ENCODE measurements at places on chromosomes 13 and 19.

DNA sequence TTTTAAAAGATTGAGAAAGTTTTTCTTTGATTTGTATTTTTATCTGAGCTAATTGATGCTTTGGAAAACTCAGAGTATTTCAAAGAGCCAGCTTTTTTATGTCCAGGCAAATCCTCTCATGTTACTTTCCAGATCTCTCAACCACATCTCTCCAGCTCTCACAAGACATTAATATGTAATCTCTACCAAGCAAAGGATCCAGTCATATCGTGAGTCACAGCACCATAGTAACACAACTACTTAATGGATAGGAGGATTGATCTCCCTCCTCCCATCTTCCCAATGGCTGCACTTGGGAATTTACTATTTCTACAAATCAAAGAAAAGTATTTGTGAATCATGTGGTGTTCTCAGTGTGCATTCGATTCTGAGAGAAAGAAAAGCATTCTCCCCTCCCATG, 63.3 kb downstream of the POU4F1 start:
- DNase-seq: no peak

DNA sequence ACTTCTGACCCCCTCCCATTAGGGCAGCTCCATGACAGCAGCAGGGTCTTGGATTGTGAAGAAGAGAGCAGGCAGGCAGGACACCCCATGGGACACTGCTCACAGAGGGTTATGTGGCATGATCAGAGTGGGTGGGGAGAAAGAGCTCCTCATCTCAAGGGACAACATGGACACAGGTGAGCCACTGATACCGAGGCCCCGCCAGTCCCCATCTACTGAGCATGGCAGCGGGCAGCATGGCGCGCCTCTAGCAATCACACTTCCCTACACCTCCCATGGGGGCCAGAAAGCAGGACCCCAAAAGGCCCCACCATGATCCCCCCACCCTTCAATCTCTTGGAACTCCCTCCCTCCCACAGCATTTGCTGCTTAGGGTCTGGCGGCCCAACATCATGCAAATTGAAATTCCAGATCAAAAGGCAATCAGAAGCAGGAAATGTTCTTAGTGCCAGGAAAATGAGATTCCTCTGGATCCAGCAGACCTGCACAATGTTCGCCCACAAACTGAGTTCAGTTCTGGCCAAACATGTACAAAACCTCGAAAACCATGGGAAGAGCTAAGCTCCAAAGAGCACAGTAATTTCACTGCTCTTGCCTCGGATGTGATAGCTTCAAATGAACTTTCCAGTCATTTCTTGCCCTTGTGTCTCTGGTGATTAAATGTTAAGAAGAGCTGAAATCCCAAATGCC, 14.8 kb downstream of the DOCK9 start:
- no peak for DNase-seq

GRCh38 chr19:35357867-35358573, at the start of gene FFAR3:
TSS of gene FFAR3 (plus strand) at chr19:35358460. CDS start at chr19:35358891, 431 bp downstream.
- DNase-seq: no peak

DNA sequence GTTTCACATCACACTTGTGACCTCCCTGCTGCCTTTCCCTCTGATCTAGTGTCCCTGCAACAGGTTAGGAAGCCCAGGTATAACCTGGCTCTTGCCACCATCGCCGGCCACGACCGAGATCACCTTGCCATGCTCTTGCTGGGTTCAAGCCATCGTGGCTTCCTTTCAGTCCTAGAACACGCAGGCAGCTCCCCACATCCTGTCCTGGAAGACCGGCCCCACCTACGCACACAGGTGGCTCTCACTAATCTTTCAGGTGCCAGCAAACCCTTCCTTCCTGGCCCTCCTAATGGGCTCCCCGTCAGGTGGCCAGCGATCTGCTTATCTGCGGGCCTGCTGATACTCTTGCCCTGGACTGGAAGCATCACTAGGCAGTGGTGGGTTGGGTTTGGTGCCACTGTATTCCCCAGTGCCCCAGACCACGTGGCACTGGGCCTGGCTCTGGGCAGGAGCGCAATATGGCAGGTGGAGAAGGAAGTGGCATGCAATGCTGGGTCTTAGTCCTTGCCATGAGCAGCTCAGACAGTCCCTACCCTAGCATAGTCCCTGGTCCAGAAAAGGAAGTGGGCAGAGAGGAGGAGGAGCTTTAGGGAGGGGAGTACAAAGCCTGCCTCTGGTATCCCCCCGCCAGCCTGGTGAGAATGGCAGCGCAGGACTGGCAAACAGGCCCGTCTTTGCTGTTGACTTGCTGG, 11.8 kb downstream of the PPP1R37 start:
- DNase-seq: no peak

- DNase-seq: no peak
Observed at GRCh38 chr13:30796132-30796572, 60.8 kb downstream of the ALOX5AP start.

Data from posterior cingulate gyrus (tissue), 11 donors.